ENCODE measurements at places on chromosomes 3 and 15.

GRCh38 chr15:39124155-39124552 is 456.7 kb upstream of the THBS1 start:
- no peak for DNase-seq

DNA sequence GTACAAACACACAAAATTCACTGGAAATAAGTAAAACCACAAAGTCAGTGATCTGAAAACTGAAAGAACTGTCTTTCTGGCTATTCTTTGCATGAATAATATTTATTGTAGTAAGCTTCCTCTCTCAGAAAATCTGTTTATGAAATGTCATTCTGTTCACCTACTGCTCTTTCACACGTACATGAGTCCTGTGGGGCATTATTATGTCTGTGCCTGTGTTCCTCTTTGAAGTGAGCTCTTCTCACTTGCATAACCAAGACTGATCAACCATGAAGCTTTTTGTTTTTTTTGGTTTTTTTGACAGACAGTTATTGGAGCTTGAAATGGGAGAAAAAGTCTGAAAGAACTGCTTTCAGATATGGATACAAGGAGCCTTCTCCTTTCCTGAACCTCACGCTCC is 195.8 kb downstream of the PLCH1 start:
- no peak for DNase-seq

- DNase-seq: no peak
Measured at GRCh38 chr3:64450396-64450956, 225.2 kb upstream of the PRICKLE2 start.

DNA sequence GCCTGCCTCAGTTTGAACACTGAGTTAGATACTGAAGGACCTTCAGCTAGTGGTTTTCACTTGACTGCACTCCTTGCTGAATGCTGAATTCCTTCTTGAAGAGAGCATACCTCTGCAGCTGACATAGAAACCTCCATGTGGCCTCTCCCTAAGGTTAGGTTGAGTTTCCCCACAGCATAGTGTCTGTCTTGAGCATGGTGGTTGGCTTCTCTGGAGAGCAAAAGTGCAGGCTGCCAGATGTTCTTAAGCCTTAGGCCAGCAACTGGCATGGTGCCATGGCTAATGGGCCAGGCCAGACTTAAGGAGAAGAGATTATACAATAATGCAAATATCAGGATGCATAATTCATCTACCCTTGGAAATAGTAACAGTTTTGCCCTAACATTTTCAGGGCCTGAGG is 545.6 kb upstream of the ZNF385D start:
- DNase-seq: peak; percentile 37

- DNase-seq: no peak
Measured at GRCh38 chr3:101854608-101855304, 5.4 kb downstream of the NFKBIZ start.

- peak; percentile 56 for DNase-seq
Measured at GRCh38 chr3:128491941-128492670, 895 bp downstream of the GATA2 start.

DNA sequence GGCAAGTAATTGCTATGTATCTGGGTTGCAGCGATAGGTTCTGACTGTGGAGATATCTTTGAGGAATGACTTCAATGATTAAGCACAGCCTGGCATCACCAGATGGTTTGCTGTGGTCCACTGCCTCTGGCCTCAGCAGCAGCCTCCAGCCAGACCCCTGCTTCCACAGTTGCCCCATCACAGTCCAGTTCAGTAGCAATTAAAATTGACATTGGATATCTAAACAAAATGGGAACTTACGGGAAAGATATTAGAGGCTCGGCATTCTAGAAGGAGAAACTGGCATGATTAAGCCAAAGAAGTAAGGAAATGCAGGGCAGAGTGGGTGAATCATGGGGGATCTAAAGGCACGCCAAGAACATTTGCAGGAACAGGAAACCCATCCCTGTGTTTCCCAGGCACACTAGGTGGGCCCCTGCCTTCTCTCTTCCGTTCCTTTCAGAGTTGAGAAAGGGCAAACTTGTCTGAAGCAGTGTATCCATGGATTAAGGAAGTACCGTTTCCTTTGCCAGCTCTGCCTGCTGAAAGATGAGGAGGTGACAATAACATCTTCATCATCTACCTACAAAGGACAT is 36.3 kb upstream of the SH3BP5 start:
- no peak for DNase-seq

GRCh38 chr15:78766041-78766440 is 45.2 kb downstream of the ADAMTS7 start:
- no peak for DNase-seq

DNA sequence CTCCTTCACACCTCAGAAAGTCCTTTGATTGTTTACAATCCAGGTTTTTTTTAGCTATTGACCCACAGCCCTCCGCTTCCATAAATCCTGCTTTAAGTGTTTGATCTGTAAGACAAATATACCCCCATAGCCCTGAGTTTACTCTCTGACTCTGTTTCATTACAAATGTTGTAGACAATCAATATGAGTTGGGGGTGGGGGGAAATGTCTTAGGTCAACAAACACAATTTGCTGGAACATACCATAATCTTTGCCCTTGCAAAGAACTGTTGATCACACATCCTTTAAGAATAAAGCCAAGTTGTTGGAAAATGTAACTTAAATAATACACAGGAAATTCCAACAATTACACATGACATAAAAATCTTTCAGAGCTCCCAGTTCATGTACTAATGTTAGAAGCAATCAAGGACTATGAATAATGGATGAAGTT is 301.8 kb upstream of the SEMA6D start:
- DNase-seq: no peak

- no peak for DNase-seq
Measured at GRCh38 chr3:1214933-1215332, 122.1 kb downstream of the CNTN6 start.

DNA sequence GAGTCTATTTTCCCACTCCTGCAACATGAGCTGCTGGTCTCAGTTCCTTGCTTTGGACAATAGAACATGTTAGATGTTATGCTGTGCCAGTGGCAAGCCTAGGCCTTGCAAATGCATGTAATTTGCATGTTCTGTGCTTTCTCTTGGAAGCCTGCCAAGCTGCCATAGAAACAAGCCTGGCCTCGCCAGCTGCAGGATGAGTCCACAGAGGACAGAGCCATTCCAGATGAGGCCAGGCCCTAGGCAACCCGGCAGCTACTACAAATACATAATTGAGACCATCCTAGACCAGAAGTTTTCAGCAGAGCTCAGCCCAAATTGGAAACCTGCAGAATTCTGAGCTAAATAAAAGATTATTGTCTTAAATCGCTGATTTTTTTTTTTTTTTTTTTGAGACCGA is 39.6 kb downstream of the TRIM69 start:
- DNase-seq: no peak

DNA sequence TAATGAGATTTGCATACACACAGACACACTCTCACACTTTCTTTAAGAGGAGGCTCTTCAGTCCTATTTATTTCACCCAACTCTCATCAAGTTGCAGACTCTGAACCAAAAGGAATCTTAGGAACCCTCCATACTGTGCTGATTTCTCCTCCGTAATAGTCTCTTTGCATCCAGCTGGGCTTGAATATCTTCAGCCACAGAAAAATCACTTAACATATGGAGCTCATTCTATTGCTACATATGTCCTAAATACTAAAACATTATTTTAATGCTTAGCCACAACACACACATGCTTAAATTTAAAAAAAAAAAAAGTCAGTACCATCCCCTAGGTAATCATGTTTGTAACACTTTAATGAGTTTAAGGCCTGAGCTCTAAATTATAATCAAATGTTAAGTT is 287.5 kb upstream of the CNTN6 start:
- no peak for DNase-seq

- no peak for DNase-seq
Measured at GRCh38 chr3:100358413-100358812, 23.9 kb downstream of the NIT2 start.

GRCh38 chr3:4396006-4396405 is 71.1 kb downstream of the SUMF1 start:
- no peak for DNase-seq

Measured in hematopoietic multipotent progenitor cell treated with erythropoietin and hydrocortisone succinate and interleukin-3 and kit ligand, for 6 days (in vitro differentiated cells).